Activated CD4-positive, alpha-beta T cell treated with anti-CD3 and anti-CD28 coated beads, Interleukin-2, amount 50 U/mL, for 4 hours (primary cell): ENCODE measurements at places on chromosomes 2 and 18.

DNA sequence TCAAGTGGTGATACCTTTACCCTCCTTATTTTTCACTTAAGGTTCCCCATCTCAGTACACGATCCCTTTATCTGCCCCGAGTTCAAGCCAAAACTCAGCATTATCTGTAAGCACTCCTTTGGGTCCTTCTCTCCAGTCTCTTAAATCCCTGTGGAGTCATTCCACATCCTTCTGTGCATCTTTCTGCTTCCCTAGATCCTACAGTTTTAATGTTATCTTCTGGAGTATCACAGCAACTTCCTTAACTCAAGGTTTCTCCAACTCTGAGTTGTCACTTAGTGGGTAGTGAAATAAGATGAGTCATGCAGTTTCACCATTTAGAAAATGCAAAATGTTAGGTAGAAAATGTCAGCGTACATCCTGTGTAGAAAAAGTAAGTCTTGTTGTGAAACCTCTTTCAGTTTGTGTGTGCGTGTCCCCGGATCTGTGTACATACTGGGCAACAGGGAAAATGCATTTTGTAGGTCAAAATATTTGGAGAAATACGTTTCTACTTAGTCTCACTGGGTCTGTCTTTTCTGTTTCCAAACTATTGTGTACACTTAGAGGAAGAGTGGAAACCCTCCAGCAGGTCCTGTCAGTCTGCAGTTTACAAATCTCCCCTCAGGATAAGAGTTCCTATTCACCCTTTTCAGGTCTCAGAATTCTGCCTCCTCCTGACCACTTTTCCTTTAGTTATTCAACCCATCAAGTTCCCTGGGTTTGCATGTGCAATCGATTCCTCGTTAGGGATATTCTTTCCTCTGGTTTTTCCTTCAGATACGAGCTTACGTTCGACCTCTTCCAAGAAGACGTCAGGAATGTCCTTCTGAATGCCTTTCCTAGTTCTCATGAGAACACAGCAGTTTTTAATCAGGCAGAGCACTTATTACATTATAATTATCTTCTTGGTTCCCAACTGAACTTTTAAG, 154.8 kb downstream of the TGIF1 start:
- no peak for DNase-seq

- no peak for DNase-seq
Measured at GRCh38 chr2:41142478-41142877, 690.6 kb upstream of the SLC8A1 start.

DNA sequence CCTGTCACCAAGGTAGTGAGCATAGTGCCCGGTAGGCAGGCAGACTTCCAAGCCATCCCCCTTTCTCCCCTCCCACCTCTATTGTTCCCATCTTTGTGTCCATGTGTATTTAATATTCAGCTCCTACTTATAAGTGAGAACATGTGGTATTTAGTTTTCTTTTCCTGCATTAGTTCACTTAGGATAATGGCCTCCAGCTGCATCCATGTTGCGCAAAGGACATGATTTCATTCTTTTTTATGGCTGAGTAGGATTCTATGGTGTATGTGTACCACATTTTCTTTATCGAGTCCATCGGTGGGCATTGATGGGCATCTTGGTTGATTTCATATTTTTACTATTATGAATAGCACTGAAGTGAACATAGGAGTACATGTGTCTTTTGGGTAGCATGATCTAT, 35.3 kb downstream of the MMADHC start:
- no peak for DNase-seq

GRCh38 chr18:955384-956066, 50.9 kb downstream of the ADCYAP1 start:
- no peak for DNase-seq
